HFFc6 (cell line): ENCODE measurements at places on chromosomes 5 and 9.

DNA sequence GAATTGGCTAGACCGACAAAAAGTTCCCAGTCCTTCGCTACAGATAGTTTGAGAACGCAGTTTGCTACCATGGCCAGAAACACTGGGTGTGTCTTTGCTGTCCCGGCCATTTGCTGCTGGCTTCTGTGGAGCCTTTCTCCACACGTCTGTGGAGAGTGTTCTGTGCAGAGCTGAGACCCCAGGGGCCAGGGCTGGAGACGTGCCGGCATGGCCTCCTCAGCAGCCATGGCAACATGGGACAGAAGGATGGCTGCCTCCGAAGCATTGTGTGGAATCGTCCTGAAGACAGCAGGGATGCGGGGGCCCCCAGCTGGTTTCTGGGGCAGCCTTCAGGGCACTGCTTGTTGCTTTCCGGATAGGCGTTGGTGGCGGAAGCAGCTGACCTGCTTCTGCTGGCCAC lies 142.8 kb downstream of the GADD45G start:
- DNase-seq, result no peak

DNA sequence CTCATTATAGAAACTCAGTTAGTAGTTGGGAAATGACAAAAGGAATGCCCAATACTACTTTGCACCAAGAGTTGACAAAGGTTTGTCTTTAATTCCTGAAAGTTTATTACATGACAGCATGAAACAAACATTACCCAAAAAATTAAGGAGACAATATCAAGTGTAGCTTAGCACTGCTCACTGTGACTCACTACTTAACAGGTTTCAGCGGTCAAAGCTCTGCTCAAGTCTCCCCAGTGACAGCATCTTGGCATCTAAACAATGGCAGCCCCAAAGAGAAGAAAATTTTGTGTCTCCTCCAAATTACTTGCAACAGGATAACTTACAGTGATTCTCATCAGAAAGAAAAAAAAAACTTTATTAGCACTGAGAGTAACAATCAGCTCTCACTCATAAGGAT lies 1030.2 kb downstream of the EFNA5 start:
- no peak for DNase-seq

GRCh38 chr5:41892031-41892430 lies 12.1 kb upstream of the RIMOC1 start:
- no peak for DNase-seq

DNA sequence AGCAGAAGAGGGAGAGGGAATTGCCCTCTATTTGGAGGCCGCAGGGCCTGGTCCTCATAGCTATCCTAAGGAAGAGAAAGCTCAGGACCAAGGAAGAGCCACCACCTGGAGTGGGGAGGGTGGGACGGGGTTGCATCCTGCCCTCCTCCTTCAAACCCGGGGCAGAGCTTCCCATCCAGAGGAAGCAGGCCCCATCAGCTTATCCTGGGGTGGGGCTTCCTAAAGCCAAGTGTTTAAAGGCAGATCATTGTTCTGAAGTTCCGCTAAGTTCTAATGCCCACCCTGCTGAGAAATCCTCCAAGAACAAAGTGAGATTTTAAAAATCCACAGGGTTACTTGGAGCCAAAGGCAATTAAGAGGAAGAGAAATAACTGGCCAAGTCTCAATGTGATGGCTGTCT lies 210.3 kb downstream of the C9orf152 start:
- no peak for DNase-seq
